ENCODE measurements at places on chromosomes 12 and 14.

DNA sequence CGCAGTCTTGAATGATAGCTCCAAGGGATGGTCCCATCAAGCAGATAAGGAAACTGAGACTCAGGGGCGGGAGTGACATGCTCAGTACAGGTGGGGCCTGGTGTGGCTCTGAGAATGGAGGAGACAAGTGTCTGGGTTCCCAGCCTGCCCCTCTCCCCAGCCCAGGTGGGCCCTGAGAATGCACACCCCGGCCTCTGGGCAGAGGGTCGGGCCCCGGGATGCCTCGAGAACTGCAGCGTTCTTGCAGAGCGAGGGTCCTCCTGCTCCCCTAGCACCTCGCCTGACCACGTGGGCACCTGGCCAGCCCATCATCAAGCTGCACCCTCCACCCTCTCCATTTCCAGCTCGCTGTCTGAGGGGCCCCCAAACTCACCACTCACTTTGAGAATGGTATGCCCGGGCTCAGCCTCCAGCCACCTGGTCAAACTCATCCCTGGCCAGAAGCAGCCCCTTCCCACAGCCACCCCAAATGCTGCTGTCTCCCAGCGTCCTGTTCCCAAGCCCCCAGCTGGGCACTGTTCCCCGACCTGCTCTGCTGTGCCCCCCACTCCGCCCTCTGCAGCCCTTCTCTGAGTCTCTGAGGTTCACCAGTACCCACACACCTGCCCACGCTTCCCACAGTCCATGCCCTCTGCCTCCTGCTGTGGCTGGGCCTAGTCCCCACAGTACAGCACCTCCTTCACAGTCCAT is 44.3 kb downstream of the CYP46A1 start:
- no peak for DNase-seq

DNA sequence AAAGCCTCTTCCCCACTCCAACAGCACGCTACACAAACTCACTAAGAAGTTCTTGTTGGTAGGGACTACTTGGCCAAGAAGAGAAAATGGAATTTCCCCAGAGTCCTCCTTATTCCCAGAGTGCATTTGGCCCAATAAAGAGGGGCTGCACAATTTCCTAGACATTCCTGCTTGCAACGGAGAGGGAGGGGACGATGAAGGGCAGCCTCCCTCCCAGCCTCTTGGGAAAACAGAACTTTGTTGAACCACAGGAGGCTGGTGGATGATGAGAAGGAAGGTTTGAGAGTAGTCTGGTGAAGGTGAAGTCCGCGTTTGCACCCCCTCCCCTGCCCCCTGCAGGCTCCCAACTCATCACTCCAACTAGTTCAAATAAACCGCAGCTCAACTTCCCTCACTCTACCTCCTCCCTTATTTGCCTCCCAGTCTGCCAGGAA is 19.1 kb upstream of the TBX3 start:
- no peak for DNase-seq

- DNase-seq, result no peak
Measured at GRCh38 chr12:84648425-84648824, 264.2 kb downstream of the SLC6A15 start.

DNA sequence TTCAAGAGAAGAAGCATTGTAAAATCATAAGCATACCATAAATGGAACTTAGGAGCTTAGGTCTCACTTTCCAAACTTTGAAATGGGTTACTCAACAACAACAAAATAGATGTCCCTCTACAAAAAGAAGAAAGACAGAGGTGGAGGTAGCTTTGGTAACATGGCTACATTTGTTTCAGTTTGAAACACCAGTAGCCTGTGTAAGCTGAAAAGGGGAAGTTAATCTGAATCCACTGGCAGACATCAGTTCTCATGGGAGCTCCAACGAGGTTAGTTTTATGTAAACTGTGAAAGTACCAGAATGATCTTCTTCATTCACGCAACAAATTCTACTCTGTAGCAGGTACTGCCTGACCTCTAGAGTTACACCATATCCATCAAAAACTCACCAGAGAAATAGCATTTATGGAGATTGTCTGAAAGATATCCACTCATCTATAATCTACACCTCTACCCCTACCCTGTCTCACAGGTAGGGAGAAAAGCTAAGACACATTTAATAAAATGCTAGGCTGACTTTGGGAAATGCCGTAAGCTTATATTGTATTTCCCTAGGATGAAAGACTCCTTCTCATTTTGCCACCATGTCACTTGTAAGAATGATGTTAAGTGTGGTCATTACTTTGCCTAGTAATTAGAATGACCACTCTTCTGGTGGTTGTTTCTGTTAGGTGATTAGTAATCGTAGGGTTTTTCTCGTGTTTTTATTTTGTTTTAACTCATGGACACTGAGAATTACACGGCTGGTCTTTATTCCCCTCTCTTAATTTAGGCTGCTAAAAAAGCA is 224.1 kb downstream of the ASCL1 start:
- no peak for DNase-seq

DNA sequence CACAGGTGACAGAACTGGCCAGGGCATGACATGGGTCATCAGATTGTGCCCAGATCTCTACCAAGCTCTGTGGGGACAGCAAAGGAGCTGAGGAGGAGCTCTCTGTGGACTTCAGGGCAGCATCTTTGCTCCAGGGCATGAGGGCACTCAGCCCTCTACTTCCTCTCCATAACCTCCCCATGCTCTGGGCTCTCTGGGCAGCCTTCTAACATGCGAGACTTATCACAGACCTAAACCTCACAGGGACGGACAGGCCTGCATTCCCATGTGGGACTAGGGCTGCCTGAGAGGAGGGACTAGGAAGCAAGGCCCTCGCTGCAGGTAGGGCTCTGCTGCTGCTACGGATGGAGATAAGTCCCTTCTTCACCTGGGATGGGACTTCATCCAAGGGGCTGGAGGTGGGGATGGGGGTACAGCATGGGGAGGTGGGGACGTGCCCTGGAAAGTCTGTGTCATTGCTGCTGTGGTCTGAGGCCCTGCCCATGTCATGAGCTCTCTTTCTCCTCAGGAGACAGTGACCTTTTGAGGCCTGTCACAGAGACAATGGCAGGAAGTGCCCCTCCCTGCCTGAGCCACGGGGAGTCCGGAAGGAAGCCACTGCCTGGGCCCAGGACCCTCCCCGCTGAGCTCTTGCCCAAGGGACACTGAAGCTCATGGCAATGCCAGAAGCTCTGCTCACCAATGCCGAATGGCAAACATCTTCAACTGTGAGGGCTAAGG is 44.1 kb downstream of the PITPNM2 start:
- peak; percentile 72 for DNase-seq

GRCh38 chr12:1591543-1591942 is 2.8 kb downstream of the FBXL14 start:
- no peak for DNase-seq

GRCh38 chr12:50923361-50924130 is 28.8 kb upstream of the HIGD1C start:
- no peak for DNase-seq

DNA sequence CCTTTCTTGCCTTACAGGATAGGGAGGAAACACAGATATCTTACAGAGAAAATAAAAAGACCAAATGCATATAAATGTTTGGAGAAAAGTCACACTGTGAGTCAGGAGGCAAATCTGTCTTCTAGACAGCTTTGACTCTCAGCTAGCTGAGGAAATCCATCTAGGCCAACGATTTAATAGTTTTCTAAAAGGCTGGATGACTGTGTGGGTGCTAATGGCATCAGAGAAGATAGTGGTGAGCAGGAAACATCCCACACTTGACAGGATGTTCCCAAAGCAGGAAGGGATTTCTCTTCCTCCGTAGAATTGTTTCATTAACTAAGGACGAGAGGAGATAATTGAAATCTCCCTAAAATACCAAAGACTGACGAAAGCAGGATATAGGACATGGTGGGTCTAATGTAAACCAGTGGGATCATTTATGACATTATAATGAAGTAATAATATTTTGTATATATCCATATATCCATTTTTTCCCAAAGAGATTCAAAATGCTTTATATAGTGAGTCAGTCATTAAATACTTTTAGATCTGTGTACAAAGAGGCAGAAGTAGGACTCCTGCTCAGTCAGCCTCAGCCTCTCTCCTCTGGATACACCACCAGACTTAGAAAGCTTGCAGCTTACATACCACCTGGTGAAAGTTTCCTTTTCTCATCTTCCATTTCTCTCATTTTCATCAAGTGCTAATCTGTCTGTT is 44.3 kb upstream of the PSMA6 start:
- DNase-seq, result no peak

GRCh38 chr12:121114019-121114639 is 18.5 kb upstream of the P2RX7 start:
- DNase-seq, result no peak

Data from CD4-positive, alpha-beta T cell treated with Interleukin-15 for 4 hours (primary cell).